Large intestine (tissue), 12 donors: ENCODE measurements at places on chromosomes 6 and 20.

- no peak for DNase-seq
These were observed 241.8 kb upstream of the SULF2 start for GRCh38 chr20:48026981-48027592.

- DNase-seq = no peak
These were observed 116.2 kb upstream of the STMND1 start for GRCh38 chr6:16985513-16986284.

DNA sequence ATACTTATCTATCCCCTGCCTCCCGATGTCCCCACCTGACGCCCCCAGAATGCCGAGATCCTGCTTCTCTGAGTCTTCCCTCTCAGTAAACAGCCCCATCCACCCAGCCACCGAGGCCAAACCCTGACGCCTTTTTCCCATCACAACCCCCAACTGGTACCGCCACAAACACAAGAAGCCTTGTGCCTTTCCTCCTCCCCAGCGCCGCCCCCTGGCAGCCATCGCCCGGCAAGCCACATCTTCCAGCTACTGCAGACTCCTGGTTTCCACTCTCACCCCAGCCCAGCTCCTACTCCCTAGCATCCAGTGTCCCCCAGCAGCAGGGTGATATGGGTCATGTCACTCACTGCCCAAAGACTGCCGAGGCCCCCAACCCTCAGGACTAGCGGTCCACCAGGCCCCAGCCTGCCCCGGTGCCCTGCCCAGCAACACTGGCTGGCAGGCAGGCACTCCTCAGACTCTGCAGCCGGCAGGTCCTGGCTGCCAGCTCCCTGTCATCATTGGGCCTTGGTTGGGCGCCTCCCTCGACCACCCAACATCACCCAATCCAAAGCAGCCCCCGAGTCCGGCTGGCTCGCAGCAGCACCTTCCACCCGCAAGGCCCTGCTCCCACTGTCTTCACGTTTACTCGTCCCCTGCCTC, 11.2 kb downstream of the TCFL5 start:
- DNase-seq = no peak

- DNase-seq = no peak
These were observed 519.5 kb downstream of the PREX1 start for GRCh38 chr20:48308232-48308781.

GRCh38 chr6:147640606-147641005, 132.1 kb downstream of the SAMD5 start:
- DNase-seq = no peak
